Naive thymus-derived CD4-positive, alpha-beta T cell (primary cell): ENCODE measurements at places on chromosomes 16 and 17. TPM values are rescaled to one million over a fixed set of nuclear protein-coding genes. Genes with fewer than 3 reads are reported as not detected.

Gene DECR2
- total RNA-seq = 11.6 TPM

Gene ELMO3
- 8.5 TPM for total RNA-seq

Gene RSAD1
- total RNA-seq = 91.0 TPM

DNA sequence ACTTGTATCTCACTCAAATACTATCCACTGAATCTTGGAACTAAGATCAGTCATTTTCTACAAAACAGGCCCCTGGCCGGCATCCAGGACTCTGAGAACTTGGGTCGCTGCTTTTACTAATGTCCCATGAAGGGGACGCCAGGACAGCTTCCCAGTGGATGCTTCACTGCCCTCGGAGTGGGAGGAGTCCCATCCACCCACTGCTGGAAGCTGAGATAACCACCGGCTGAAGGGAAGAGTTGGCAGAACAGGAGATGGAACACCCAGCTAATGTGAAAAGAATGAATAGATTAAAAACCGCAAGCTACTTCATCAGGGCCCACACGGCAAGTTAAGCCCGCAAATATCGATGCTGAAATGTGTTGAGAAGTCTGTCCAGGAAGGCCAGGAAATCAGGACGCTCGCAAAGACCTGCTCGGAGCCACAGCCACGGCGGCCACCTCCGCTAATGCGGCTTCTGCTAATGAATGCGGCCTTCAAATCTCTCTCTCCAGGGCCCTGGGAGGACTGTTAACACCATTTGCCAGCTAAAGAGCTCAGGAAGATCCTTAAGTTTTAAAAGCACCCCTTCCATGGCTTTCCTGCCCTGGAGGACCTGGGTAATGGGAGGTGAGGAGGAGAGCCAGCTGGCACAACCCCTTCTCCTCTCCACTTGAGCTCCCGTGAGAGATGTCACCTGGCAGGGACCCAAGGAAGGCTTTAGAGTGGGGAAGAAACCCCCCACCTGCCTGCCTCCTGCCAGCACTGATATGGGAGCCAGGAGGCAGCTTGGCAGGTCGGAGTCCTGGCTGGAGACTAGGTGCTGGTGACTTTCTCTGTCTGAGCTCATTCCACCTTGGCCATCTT lies 226.6 kb upstream of the RPL38 start:
- no peak for DNase-seq

GRCh38 chr16:55695595-55695994 lies 39.8 kb downstream of the SLC6A2 start:
- DNase-seq = no peak
